Cortex of kidney (tissue), 1 donor: ENCODE measurements at places on chromosomes 1 and 21.

DNA sequence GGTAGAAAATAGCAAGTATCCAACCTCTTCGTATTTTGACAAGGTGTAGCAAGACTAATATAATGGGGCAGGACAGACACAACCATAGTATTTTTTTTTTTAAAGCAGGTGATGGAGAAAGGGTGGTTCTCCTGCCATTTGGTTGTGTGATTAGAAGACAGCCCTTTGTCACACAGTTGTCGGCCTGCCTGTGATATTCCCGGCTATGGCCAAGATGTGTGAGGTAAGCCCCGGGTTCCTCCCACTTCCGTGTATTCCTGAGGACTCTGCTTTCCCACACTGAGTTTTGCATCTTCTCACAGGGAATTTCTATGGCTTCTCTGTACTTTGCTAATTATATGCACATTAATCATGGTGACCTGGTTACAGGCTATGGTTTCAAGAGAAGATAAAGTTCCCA lies 35.9 kb downstream of the ZNF496 start:
- DNase-seq, result no peak

- no peak for DNase-seq
Measured at GRCh38 chr1:108854221-108855019, 2.5 kb downstream of the AKNAD1 start.

DNA sequence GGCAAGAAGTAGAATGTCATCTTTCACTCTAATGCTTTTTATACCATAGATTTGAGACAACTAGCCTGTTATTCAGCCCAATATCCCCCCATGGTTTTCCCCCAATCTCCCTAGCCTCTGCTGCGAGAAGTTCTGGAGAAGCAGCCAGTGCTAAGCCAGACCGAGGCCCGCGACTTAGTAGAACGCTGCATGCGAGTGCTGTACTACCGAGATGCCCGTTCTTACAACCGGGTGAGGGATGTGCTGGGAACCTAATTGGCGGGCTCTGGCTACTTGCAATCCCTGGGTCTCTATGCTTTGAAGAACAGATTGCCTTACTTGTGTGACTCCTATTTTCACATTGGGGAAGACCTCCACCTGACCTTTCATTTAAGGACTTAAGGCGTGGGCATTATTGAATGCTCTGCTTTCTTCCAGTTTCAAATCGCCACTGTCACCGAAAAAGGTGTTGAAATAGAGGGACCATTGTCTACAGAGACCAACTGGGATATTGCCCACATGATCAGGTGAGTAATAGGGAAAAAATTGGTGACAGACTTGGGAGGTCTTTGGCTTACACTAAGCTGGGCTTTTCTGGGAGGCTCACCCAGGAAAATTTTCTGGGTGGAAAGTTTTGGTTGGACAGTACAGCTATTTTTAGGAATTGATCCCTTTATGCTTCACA lies 1.9 kb downstream of the PSMB4 start:
- no peak for DNase-seq

DNA sequence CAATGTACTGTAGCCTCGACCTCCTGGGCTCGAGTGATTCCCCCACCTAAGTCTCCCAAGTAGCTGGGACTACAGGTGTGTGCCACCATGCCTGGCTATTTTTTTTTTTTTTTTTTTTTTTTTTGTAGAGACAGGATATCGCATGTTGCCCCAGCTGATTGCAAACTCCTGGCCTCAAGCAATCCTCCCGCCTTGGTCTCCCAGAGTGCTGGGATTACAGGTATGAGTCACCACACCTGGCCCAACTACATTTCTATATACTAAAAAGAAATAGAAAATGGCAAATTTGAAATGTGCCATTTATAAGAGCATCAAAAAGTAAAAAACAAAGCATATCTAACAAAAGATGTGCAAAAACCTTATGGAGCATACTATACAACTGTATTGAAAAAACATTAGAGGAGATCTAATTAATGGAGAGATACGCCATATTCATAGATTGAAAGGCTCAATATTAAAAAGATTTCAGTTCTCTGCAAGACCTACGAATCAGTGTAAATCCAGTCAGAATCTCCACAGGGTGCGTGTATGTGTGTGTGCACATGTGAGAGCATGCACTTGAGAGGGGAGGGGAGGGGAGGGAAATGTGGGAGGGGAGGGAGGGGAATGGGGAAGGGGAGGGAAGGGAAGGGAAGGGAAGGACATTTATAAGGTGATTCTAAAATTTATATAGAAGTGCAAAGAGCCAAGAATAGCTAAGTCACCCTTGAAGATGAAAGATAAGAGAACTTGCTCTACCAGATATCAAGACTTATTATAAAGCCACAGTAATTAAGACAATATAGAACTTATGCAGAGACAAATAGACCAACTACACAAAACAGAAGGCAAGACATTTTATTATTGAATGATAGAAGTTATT lies 15.5 kb upstream of the PADI4 start:
- DNase-seq, result no peak

GRCh38 chr1:40384413-40384762 lies 10.9 kb downstream of the SMAP2 start:
- no peak for DNase-seq

DNA sequence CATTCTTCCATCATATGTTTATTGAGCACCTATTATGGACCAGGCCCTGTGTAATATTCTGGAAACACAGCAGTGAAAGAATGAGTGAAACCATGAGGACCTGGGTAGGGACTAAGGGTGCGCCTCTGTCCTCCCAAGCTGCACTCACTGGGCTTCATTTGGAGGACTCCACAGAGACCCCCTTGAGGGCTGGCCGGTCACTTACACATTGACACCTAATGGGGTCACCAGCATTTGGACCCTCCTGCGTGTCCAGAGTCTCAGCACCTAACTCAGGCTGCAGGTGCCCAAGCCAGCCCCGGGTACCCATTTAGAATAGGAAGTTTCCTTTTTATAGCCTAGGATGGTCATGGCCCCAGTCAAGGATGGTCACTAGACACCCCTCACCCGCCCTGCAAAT lies 2.8 kb upstream of the FNDC5 start:
- DNase-seq, result no peak

GRCh38 chr1:169914531-169914930 lies 20.8 kb upstream of the SCYL3 start:
- no peak for DNase-seq

DNA sequence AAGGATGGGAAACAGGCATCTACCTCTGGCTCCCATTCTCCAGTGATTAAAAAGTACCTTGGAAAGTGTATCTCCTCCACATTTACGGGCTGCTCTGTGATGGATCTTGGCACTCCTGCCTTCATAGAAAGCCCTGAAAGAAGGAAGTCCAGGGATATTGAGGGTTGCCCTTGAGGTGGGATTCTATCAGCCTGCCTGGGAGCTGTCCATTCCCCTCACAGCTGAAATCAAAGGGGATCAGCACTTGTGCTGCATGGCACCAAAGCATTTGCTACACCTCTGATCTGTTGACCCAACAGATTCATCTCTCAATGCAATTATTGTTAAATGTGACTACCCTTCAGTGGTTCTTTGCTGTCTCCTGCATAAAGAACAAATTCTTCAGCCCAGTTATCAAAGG lies 442.0 kb upstream of the RUNX1 start:
- DNase-seq, result no peak

DNA sequence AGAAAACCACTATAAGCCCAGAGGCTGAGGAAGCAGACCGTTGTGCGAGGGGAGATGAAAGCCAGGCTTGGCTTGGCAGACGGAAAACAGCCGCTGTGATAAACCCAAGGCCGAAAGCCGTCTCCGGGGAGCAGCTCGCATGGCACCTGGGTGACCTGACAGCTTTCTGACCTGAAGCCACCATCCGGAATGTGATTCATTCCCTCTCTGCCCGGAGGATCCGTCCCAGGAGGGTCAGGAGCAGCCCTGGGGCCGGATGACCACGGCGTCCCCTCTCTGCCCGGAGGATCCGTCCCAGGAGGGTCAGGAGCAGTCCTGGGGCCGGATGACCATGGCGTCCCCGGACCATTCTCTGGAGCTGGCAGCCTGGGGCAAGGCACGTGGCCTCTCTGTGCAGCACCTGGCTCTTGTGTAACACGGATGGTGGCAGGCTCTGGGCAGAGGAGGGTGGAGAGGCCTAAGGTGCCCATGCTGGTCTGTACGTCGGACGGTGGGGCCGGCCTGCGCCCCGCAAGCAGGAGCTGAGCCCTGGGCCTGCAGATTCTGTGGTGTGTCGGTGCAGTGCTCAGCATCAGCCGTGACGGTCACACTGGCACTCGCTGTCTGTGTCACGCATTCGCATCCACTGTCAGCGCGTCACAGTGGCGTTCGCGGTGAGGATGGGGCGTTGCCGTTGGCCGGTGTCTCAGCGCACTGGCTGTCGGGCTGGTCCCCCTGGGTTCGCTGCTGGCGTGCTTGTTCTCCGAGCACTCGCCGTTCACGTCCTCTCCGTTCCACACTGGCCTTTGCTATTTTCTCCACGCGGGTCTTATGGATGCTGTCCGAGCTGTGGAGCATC lies 50.3 kb downstream of the SLX9 start:
- DNase-seq, result no peak

DNA sequence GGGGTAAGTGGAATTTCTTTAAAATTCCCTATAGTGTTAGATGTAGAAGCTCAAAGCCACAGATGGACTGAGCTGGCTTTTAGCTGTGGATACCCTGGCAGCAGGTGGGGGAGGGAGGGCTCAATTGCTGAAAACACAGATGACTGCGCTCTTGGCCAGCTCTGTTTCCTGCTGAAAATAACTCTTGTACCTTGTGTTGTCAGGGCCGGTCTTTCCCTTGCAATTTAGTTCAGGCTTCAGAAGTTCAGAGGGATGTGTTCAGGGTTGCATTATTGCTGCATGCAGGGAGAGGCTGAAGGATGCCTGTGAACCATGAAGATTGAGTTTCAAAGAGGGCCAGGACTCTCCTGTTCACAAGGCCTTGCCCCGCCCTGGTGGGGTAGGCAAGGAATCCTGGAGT lies 58.1 kb upstream of the GCLM start:
- DNase-seq, result no peak

DNA sequence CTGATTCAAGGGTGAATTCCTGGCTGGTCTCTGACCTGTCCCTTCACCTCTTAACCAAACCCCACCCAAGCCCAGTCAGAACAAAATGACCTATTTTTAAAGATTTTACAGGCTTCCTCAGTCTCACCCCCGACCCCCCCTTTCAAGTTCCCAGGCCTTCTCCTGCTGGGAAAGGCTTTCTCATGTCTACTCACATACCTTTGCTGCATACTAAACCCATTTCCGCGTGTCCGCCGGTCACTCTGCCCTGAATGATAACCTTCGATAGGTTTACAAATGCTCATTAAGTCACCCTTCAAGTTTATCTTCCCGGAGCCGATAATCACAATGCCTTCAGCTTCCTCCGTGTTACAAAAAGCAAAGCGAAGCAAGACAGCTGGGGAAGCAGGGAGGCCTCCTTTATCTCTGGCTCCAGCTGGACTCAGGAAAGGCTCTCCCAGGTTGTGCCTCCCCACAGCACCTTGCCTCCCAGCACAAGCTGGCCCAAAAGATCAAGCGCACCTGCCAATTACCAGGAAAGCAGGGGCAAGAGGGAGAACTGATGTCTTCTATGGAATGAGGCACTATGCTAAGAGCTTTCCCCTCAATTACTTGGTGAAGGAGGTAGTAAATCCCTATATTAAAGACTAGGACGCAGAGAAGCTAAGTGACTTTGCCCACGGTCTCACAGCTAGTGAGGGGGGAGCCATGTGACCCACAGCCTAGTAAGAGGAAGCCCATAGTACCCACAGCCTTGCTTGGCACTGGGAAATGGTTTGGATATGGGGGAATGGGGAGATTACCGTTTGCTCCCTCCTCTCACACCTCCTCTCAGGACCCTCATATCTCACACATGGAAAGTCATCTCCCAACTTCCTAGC lies 15.9 kb downstream of the SMIM12 start:
- DNase-seq, result no peak

- DNase-seq, result no peak
Measured at GRCh38 chr1:2396059-2396458, 4.4 kb downstream of the RER1 start.

DNA sequence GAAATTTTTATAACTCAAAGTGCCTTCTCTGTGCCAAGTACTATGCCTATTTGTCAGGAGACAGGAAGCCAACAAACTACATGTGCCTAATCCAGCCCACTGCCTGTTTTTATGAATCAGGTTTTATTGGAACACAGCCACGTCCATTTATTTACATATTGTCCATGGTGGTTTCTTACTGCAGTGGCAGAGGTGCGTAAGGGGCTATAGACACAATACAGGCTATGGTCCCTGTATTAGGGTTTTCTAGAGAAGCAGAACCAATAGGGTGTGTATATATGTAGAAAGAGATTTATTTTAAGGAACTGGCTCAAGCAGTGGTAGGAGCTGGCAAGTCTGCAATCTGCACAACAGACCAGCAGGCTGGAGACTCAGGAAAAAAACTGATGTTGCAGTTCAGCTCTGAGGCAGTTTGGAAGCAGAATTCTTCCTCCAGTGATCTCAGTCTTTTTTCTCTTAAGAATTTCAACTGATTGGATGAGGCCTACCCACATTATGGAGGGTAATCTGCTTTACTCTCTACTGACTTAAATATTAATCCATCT lies 15.4 kb downstream of the PPIE start:
- DNase-seq, result no peak

DNA sequence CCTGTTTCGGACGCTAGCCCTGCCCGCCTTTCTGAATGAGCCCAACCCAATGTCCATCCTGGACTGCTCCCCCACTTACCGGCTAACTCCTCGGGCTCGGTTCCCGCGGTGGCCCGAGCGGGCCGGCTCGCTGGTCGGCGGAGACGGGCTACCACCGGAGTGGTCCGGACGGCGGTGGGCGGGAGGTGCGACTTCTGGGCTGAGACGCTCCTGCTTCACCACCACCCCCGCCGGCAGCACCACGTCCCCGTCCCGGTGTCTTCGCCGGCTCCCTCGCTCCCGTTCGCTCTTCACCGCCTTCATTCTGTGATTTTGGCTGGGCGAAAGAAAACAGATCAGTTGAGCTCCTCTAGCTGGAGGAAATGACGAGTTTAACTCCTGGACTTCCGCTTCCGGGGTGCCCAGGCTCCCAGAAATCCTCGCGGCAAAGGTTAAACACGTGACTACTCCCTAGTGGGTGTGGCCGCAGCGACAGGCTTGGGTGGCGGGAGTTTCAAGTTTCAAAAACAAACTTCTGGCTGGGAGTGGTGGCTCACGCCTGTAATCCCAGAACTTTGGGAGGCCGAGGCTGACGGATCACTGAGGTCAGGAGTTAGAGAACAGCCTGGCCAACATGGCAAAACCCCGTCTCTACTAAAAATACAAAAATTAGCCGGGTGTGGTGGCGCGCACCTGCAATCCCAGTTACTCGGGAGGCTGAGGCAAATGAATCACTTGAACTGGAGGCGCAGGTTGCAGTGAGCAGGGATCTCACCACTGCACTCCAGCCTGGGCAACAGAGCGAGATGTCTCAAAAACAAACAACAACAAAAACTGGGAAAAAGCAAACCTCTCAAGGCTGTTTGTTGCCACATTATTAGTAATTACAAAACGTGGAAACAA lies at the start of gene SNIP1:
Gene SNIP1, minus strand, starts transcription at position 367 of the 882 bp plus-strand sequence. Its CDS starts 64 bp downstream, at position 303.
- DNase-seq, result no peak

DNA sequence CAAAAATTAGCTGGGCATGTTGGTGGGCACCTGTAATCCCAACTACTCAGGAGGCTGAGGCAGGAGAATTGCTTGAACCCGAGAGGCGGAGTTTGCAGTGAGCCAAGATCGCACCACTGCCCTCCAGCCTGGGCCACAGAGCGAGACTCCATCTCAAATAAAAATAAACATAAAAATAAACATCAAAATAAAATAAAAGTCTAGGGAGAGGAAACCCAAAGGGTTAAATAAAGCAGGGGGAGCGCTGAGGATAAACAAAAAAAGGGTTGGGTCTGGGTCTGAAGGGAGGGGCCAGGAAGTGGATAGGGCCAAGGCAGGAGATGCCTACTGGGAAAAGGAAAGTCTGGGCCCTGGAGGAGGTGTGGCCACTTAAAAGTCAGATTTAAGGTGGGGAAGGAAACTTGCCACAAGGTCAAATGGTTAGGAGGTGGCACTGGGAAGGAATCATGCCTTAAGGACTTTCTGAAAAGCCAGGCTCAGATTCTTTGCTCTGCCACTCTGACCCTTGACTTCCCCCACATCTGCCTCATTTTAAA lies 150.0 kb downstream of the ADSS2 start:
- no peak for DNase-seq
